8988T (cell line): ENCODE measurements at places on chromosomes 5 and 9.

GRCh38 chr9:6965566-6965965, 207.8 kb downstream of the KDM4C start:
- DNase-seq, result no peak

DNA sequence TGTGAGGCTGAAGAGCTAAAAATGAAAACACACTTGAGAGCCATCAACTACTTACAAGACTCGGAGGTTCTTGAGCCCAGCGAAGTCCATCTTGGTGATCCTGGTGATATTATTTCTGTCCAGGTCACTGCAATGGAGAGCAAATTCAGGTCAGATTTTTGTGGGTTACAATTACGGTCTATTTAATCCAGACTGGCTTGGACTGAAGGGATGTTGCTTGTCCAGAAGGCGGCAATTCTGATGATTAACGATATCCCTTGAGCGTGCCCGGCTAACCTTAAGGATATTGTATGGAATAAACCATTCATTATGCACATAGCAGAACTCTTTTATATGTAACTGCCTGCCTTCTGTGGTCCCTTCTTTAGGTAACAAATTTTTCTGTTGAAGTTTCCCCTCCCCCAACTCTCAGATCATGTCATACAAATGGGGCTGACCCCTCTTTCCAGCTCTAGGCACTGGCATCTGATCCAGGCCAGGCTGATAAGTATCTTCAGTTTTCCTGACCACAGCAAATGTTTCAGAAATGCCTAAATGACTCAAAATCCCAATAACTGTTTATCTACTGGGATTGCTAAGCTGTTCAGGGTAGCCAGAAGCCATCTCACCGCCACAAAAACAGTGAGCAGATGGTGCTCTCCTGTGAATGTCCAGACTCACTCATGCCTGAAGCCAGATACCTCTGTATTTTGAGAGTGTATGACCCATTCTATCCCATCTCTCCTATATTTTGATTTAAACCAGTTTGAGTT, 49.4 kb downstream of the SLIT3 start:
- DNase-seq, result no peak

- DNase-seq, result no peak
Observed at GRCh38 chr5:158200619-158201018, 341.7 kb upstream of the CLINT1 start.

DNA sequence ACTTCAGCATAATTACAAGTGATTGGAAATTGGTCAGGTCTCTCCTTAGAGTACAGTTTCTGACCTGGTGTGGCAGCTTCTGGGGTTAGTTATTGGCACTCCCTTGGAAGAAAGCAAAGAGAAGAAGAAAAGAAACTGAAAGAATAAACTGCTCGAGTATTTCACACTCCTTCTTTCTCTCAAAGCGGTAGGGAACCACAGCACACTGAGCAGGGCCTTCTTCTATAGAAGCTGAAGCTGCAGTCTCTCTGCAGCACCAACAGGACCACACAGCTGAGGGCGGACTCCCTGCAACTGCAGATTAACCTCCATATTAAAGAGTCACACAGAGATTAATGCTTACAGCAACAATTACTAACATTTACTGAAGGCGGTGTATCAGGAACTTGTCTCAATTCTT, 152.0 kb downstream of the TRPM6 start:
- DNase-seq, result no peak

DNA sequence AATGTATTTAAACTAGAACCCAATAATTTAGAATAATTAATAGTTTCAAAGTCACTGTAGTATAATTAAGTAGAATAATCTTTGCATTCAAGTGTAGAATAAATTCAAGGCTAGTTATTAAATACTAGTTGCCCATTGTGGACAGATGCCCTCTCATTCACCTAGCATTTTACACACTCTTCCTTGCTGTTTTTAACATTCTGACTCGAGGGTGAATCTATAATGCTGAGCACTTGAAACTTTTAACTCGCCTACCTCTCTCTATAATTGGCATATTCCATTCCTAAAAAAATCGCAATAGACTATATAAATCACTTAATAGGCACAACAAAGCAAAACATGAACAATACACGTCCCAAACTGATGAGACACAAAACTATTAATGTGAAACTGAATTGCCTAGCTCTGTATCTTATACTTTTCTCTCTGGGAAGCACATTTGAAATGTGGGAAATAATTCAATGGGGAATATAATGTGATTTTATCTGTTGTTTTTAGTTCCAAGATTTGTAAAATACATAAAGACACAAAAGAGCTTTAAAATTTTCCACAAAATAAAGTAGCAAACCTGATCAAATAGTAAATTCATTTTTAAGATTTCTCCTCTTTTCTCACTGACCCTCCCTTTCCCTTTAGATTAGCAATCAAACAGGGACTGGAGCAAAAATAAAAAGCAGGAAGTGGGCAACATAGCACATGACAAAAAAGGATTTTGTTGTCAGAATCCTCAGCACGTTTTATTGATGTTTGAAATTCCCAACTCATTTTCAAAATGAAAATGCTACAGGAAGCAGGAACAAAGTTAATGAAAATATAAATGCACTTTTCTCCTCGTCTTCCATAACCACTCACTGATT, 295.6 kb downstream of the PDE4D start:
- no peak for DNase-seq

DNA sequence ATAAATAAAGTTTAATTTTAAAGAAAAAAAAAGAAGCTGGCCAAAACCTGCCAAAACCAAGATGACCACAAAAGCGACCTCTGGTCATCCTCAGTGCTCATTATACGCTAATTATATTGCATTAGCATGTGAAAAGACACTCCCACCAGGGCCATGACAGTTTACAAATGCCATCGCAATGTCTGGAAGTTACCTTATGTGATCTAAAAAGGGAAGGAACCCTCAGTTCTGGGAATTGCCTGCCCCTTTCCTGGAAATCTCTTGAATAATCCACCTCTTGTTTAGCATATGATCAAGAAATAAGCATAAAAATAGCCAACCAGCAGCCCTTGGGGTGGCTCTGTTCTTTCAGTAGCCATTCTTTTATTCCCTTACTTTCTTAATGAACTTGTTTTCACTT, 178.3 kb upstream of the MAP1B start:
- DNase-seq, result no peak

DNA sequence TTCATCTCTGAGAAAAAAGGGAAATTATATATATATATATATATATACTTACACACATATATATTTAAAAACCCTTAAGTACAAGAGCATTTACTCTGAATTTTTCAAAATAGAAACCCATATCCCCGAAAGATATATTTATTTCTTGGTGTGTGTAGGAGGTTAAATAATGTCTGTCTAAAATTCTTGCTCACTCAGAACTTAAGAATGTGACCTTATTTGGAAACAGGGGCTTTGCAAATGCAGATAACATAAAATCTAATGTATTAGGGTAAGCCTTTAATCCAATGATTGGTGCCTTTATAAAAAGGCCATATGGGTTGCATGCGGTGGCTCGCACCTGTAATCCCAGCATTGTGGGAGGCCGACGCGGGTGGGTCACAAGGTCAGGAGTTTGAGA, 517.3 kb upstream of the TLE4 start:
- DNase-seq, result no peak

DNA sequence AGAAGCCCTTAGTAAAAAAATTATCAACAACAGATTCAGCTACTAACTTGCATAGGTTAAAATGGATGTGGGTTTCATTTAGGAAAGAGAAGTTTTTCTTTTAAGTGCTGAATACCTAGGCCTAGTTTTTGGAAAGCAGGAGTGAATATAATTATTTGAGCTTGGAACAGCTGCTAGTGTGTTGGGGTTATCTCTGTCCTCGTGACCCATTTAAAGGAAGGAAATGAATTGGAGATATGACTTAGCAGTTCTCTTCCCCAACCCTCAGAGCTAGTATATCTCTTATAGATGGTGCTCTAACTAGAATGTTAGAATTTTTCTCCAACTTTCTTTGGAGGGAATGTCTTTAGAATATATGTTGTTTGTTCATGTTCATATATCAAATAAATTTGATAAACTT, 38.6 kb downstream of the ZNF366 start:
- no peak for DNase-seq

GRCh38 chr9:89502038-89502601, 4.2 kb upstream of the SEMA4D start:
- no peak for DNase-seq

DNA sequence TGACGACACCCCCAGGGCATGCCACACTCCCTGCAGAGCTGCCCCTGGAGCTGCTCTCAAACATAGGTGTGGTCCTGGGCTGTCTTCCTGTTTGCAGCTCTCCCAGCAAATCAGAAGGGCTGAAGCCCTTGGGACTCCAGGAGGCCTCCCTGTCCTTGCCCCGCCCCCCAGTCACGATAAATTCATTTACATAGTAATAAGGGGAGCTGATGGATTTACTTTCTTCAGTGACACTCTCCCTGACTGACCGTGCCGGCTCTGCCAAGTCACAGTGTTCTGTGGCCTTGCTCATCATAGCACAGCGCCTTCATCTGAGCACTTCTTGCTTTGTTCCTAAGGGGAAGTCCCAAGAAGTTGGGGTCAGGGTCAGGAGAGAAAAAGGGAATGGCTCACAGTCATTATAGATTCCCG, 121.4 kb downstream of the ENC1 start:
- no peak for DNase-seq

- no peak for DNase-seq
Observed at GRCh38 chr9:8417341-8417740, 617.8 kb upstream of the DMAC1 start.

- DNase-seq, result no peak
Observed at GRCh38 chr9:744790-745484, 96.6 kb upstream of the DMRT1 start.

DNA sequence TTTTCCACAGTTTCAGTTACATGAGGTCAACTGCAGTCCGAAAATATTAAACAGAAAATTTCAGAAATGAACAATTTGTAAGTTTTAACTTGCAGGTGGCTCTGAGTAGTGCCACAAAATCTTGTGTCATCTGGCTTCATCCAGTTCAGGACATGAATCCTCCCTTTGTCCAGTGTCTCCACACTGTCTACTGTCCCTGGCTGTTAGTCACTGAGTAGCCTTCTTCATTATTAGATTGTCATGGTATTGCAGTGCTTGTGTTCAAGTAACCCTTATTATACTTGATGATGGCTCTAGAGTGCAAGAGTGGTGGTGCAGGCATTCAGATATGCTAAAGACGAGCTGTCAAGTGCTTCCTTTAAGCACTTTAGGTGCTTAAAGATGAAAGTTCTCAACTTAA, 65.3 kb downstream of the CFAP95 start:
- DNase-seq, result no peak

- no peak for DNase-seq
Observed at GRCh38 chr5:67773411-67774266, 441.9 kb upstream of the PIK3R1 start.
